NCI-H460 (cell line): ENCODE measurements at places on chromosomes 6 and 20. TPM values are rescaled to one million over a fixed set of nuclear protein-coding genes. Genes with fewer than 3 reads are reported as not detected.

DNA sequence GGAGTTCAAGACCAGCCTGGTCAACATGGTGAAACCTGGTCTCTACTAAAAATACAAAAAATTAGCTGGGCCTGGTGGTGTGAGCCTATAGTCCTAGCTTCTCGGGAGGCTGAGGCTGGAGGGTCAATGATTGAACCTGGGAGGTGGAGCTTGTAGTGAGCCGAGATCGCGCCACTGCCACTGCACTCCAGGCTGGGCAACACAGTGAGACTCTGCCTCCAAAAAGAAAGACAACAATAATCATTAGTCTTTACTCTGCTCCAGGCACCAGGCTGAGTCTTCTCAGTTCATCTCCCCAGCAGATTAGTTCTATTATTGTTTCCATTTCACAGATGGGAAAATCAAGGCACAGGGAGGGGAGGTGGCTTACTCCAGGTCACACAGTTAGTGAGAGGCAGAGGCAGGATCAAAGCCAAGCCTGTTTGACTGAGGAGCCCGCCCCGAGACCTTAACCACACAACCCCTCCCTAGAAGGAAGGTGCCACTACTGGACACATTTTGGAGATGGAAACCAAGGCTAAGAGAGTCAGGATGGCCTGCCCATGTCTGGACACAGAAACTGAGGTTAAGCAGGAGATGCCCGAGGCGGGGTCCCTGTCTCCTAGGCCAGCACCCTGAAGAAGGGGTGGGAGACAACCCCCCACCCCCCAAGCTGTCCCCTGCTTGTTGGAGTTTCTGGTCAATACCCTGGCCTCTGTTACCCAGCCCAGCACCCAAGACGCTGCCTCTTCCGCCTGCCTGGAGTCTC lies 75.8 kb downstream of the CEBPB start:
- DNase-seq: no peak

- no peak for DNase-seq
These were observed 17.5 kb upstream of the SAMHD1 start for GRCh38 chr20:36969051-36969450.

DNA sequence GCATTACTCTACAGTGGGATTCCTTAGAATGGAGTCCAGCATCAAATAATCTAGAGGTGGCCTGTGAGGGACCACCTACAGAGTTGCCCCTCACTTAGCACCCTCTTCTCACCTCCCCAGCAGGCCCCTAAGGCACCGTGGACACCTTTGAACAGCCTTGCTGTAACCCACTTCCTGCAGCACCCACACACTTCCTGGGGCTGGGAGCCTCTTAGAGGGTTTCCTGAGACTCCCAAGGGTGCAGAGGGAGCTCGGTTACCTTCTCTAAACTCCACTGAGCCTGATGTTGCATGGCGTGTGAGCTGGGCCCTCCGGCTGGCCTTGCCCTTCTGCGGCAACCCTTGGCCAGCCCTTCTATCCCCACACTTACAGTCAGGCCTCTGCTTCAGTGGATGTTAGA lies 7.3 kb upstream of the SIRPG start:
- DNase-seq: no peak

GRCh38 chr6:108752733-108753590 lies 95.3 kb upstream of the ARMC2 start:
- DNase-seq: no peak

DNA sequence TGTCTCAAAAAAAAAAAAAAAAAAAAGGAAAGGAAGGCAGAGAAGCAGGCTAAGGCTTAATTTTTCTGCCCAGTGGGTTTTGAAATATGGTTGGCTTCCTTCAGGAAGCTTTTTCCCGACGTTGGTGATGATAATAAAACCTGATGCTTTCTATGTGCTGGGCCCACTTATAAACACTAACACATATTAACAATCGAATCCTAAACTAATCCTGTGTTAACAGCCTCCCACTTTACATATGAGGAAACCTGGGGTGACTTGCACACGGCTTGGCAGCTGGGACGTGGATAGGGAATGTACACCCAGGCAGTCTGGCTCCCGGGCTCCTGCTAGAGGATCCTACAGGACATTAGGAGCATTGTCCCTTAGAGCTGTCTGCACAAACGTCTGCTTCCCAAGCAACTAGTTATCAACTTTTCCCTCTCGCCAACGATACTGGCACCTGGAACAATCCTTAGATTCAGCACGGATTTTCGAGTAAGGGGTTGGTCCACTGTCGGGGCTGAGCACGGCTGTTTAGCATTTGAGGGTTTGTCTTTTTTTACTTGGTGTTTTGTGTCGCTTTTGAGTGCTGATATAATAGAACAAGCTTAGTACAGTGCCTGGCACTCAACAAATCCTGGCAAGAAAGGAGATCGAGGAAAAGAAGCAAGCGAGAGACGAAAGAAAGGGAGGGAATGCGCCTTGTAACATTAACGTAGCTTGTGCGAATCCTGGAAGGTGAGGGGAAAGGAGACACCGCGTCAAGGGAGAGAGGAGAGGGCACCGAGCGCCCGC lies 622 bp upstream of the KIZ start:
- peak; percentile 57 for DNase-seq

DNA sequence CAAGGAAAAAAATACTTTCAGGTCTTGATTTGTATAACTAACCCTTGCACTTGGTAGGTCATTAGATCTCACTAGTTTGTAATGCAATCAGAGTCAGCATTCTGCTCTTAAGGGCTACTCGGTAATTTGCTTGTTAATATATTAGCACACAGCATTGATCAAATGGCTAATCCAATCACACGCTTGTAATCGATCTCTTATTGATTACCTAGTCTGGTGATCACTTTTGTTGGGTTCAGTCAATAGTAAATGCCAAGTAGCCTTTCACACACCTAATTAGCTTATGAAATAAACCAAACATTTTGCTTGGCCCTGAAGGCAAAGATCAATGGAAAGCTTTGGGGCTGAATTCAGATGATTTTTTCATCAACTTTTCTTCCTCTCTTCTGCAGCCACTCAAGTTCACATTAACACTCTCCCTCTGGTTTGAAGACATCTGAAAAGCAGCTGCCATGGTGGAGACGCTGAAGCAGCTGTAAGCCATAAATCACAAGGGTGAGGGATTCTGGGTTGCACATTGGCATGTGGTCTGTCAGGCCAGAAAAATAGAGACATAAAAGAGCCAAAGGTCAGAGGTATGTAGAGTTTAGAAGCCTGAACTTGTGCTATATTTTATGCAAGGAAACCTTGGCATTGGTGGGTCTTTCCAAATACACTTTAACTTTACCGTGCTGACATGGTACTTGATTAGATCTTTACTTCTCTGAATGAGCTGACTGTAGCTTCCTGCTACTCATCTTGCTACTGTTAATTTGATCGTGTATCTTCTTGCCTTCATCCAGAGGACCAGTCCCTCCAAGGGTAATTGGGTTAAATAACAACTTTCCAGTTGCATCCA lies 234.4 kb downstream of the SIM1 start:
- no peak for DNase-seq

DNA sequence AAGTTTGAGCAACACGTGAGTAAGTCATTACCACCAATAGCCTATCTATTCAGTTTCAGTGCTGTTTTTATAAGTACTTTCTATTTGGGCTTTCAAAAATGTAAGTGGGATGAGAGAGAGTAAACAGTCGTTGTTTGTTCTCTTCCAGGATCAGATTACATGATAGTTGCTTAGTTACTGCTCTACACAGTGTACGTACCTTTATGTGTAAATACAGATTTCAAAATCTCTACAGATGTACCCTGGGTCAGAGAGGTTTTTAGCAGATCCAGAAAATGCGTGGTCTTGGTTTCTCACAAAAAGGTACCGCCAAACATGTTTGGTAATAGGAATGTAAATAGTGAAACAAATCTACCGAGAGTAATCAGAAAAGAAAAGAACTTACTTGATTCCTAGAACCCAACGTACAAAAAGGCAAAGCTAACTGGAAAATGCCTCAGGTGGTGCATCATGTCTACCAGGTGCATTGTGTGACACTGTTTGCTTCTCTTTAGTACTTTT lies 421.1 kb downstream of the BCKDHB start:
- peak; percentile 33 for DNase-seq

- peak; percentile 96 for DNase-seq
These were observed at the start of gene KDM1B for GRCh38 chr6:18155150-18155863. TSS of gene KDM1B (plus strand) at chr6:18155422. CDS start at chr6:18159896, 4,474 bp downstream.

GRCh38 chr6:118663993-118664985 lies 12.9 kb upstream of the CEP85L start:
- DNase-seq: no peak

GRCh38 chr6:119728935-119729334 lies 379.4 kb upstream of the MAN1A1 start:
- no peak for DNase-seq

DNA sequence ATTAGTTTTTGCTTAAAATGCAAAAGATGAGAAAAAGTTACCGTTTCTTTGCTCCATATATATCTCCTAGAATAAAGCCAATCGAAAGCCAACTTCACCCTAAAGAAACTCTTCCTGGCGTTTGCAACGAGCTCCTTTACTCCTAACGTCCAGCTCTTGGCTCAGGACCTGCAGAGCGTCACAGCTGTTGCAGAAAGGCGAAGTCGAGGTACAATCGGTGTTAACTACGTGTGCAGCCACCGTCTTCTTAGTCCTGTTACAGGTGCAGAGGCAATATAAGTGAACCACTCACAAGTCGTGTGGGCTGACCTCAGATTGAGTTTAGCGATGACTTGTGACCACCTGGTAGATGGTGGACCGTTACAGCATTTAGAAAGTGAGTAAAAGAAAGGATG lies 113.1 kb downstream of the TRIM27 start:
- DNase-seq: no peak

DNA sequence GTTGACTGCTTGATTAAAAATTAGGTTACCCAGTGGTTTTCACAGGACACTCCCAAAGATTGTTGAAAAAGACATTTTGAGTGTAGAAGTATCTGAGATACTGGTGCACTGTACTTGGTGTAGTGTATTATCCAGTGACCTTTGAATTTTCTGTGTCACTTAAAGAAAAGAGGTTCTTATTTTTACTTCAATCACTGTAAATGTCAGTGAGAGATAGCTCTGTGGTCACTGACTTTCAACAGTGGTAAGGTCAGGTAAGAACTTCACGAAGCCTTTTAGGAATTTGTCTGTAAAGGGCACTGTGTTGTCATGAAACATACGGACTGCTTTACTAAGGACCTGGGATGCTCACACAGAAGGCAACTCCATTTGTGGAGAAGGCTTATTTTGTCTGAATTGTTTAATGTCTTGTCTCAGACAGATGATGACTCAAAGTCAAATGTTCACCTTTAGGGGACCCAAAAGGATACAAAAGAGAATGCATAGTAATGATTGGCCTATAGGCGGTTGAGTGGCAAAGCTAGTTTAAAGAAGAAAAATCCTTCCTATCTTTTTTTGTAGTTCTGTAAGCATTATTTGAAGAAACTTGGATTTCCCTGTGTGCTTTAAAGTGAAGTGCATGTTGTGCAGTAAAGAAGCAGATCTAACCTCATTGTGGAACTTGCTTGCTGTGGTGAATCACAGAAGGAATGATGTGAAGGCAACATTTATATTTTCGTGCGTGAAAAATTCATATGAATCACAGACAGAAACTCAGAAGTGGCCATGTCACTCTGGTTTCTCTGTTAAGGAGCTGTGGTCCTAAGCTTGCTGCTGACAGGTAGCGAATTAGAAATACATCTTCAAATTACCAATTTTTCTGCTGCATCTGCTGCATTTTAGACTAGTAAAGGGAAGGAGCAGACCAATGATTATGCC lies 47.3 kb downstream of the ZFAND3 start:
- no peak for DNase-seq

GRCh38 chr6:52590152-52590891 lies 13.5 kb upstream of the TRAM2 start:
- no peak for DNase-seq

GRCh38 chr6:141024526-141024925 lies 1108.2 kb upstream of the GJE1 start:
- DNase-seq: no peak

DNA sequence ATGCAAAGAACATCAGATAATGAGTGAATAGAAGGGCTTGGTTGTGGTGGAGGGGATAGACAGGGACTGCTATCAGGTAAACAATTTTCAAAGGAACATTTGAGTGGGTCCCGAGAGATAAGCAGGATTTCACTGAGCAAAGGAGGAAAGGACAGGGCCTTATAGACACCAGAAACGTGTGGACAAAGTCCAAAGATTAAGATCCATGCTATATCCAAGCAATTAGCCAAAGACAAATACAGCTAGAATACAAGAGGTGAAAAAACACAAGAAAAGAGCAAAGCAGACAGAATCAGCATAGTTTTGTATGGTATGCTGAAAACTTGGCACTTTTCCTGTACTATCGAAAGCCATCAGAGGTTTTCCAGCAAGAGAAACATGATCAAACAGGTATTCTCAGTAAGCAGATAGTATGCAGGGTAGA lies 59.8 kb downstream of the CDK19 start:
- DNase-seq: no peak

DNA sequence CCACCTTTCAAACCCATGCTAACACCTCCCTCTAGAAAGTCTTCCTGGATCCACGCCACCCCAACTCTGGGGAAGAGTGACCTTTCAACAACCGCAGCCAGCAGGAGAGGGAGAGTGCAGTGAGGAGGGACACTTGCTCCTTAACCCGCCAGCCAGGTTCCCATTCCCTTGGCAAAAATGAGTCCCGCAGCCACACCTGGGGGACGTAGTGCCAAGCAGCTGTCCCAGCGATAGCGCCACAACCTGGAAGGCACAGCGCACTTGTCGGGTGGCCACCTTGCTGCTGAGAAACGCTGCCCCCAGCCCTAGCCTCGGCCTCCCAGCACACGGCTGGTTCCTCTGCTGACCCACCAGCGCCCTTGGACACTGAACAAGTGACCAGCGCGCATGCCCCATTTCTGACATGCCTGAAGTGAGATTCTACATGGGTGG lies 119.3 kb downstream of the JPH2 start:
- DNase-seq: no peak

- DNase-seq: peak; percentile 73
These were observed 11.8 kb downstream of the TMEM14B start for GRCh38 chr6:10759312-10759839.

DNA sequence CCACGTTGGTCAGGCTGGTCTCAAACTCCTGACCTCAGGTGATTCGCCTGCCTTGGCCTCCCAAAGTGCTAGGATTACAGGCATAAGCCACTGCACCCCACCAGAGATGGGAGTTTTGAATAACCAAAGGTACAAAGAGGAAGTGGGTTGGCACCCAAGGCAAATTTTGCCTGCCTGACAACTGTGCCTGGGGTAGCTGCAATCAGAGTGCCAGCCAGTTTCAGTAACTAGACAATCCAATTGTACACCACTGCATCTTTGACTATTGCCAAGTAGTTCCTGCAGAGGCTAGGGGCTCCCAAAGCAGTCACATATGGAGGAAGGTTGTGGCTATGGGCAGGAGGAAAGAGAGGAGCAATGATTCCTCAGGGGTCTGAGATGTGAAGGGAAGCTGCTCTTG lies 16.6 kb downstream of the ZC3H12D start:
- DNase-seq: no peak

- no peak for DNase-seq
These were observed 96.4 kb upstream of the IYD start for GRCh38 chr6:150272264-150272975.

GRCh38 chr6:109183109-109183650 lies 87.9 kb downstream of the CEP57L1 start:
- DNase-seq: no peak

The TXLNB gene
- not detected in 2 replicates for total RNA-seq

The KHDRBS2 gene
- not detected in 2 replicates for total RNA-seq

The PACSIN1 gene
- 0.07 and 0.20 TPM in 2 replicates for total RNA-seq

The BPIFA1 gene
- not detected in 2 replicates for total RNA-seq

The RFX6 gene
- total RNA-seq: not detected in 2 replicates

The DEF6 gene
- total RNA-seq: 2.1 and 2.7 TPM in 2 replicates

The FLRT3 gene
- 0.69 and 2.5 TPM in 2 replicates for total RNA-seq

The SEL1L2 gene
- not detected in 2 replicates for total RNA-seq

The SMLR1 gene
- total RNA-seq: not detected in 2 replicates

The SIRPA gene
- total RNA-seq: 5.7 and 6.2 TPM in 2 replicates

The CRISP3 gene
- not detected in 2 replicates for total RNA-seq

The SMIM28 gene
- total RNA-seq: not detected in 2 replicates
